ENCODE measurements at places on chromosomes 11 and 22.

DNA sequence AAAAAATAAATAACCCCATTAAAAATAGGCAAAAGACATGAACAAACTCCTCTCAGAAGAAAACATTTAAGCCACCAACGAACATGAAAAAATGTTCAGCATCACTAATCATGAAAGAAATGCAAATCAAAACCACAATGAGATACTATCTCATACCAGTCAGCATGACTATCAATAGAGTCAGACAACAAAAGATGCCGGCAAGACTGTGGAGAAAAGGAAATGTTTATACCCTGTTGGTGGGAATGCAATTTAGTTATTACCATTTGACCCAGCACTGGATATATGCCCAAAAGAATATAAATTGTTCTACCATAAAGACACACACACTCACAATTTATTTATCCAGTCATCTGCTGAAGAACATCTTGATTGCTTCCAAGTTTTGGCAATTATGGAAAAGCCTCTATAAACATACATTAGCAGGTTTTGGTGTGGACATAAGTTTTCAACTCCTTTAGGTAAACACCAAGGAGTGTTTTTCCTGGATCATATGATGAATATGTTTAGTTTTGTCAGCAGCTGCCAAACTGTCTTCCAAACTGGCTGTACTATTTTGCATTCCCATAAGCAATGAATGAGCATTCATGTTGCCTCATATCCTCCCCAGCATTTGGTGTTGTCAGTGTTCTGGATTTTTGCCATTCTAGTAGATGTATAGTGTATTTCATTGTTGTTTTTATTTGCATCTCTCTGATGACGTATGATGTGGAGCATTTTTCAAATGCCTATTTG, 28.0 kb downstream of the OR8D1 start:
- no peak for DNase-seq

DNA sequence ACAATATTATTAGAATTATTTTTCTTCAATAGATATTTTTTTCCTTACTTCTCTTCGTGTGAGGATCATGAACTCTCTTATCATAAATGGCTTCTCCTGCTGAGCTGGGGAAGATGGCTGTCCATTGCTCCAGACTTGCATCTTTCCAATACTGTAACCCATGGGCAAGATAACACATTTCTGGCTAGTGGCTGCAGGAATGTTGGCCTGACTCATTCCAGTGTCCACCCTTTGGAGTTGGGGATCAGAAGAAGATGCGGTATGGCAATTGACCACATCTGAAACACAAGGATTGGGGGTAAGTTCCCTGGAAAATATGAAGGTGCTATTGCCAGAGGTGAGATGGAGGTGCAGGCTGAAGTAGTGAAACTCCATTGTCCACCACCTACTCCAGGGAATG, 92.8 kb downstream of the FAR1 start:
- no peak for DNase-seq

- DNase-seq = no peak
Measured at GRCh38 chr11:67099831-67100324, 19.2 kb upstream of the KDM2A start.

DNA sequence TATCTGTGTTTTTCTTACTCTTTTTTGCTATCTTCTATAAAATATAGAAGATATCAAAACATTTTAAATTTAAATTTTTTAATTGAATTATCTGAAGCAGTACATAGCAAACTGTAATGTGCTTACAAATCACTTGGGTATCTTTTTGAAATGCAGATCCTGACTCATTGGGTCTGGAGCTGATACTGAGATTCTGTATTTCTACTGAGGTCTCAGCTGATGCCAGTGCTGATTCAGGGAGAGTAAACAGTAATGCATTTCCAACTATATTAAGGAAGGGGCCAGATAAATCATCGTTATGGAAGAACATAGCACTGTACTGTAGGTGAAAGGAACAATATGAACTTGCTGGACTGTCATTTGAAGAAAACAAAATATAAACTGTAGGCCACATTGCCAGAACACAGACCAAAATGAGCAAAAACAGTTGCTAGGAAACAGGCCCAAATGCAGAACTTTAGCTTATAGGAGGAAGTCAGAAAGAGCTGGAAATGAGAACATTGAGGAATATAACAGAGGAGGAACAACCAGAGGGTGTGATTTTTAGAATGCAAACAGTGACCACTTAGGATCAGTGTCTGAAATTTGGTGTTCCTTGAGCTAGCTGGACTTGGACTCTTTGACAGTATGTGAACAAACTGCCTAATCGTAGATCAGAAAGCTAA, 3.3 kb downstream of the ARL14EP start:
- no peak for DNase-seq

DNA sequence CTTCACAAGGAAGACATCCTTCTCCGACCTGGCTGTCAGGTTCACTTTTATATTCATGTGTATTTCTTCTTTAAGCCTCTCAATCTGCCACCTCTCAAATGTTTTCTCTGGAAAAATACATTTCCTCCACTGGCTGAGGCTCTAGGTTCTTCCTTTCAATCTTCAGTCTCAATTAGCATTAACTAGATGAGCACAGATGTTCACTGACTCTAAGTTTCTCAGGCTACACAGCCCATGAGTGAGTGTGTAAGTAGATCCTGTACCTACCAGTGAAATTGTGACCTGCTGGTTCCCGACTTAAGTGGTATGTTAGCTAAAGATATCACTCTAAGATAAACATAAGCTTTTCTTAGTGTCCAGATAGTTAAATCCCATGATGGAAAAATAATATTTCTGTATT, 206.9 kb downstream of the ADAMTS15 start:
- no peak for DNase-seq

GRCh38 chr22:50307890-50308596, 597 bp upstream of the PLXNB2 start:
- DNase-seq = no peak

DNA sequence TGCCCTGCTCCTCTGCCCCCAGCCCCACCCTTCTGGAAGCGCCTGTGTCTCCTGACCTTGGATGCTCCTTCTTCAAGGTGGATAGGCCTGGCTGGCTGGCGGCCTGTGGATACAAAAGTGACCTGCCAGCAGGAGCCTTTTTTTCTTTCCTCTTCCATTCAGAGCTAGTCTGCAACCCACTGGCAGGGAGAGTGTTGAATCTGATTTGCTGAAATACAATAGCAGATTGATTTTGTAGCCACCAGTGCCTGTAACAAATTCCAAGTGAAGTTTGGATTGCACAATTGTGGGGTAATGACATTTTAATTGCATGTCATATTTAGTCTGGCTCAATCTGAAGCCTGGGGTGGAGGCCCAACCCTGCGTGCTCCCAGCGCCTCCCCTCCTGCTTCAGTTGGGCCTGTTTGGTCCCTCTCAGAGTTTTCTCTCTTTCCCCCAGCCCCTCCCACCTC, 97.2 kb downstream of the GRIK4 start:
- no peak for DNase-seq

DNA sequence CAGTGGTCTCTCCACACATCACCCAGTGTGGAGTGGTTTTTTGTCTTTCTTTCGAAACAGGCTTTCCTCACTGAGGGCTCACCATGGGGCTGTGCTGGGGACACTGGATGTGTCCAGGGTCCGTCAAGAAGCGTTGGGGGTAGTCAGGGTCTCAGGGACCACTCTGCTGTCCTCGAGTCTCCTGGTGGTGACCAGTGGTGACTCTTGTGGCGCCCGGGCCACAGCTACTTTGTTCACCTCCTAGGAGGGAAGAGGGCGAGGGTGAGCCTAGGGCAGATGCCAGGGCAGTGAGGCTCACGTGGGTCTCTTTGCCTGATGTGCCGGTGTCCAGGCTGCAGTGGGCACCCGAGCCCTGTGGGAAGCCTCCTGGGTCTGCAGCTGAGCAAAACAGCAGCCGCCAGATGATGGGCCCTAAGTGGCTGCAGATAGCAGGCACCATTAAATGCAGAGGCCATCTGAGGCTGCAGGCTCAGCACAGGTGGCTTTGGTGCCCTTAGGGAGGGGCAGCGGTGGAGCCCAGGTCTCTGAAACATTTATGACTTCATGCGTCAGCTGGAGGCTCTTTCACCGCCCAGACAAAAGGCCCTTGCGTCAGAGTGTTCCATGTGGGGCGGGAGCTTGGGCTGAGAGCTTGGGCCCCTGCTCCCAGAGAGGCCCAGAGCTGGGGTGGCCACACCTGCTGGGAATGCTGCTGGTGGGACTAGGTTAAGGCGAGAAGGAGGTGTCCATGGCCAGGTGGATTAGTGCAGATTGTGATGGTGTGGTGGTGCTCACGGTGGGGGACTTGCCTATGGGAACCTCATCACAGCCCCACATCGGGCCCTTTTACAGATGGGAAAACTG, 29.5 kb downstream of the KCNQ1 start:
- no peak for DNase-seq

DNA sequence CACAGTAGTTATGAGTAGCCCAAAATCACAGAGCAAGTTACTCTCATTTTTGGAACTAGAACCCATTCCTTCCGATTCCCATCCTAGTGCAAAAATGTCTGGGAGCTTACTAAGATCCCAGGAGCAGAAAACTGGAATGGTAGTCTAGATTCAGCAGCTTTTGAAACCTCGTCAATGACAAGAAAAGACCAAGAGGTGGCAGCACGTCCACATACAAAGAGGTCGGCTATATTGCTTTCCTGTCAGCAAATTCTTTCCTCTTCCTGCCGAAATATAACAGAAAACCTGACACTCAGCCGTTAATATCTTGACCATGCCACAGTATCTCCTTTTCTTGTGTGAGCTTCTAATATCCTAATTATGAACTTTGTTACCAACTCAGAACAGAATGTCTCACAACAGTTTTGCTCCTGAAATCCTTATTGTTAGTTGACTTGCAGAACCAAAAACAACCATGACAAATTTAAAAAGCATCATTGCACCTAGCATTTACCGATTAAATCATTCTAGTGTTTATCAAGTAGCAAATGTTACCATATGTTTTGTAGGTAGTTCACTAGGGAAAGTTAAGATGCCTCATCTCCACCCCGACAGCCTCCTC, 92.8 kb upstream of the OR9G4 start:
- peak; percentile 64 for DNase-seq

DNA sequence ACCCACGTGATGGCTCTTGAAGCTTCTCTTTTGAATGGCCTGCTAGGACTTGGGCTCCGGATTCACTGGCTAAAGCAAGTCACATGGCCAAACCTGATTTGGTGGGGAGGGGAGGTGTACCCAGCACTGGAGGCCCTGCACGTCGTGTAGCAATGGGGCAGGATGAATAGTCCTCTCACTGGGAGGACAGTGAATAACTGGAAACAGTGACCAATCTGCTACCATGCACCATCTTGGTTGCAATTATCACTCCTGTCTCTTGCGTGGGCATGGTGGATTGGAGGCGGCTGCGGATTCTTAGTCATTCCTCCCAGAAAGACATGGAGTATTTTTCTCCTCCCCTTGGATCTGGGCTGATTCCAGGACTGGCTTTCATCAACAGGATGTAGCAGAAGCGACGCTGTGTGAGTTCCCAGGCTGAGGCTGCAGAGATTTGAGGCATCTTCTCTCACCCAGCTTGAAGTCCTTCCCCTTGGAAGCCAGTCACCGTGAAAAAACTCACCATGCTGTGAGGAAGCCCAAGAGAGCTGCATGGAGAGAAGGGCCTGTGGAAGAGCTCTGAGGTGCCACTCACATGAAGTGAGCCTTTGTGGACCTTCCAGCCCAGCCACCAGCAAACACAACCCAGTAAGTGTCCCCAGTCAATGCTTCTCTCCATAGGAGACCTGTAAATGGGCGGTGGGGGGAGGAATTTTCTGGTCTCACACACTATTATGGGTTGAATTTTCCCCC, 70.4 kb downstream of the IGLL1 start:
- no peak for DNase-seq

DNA sequence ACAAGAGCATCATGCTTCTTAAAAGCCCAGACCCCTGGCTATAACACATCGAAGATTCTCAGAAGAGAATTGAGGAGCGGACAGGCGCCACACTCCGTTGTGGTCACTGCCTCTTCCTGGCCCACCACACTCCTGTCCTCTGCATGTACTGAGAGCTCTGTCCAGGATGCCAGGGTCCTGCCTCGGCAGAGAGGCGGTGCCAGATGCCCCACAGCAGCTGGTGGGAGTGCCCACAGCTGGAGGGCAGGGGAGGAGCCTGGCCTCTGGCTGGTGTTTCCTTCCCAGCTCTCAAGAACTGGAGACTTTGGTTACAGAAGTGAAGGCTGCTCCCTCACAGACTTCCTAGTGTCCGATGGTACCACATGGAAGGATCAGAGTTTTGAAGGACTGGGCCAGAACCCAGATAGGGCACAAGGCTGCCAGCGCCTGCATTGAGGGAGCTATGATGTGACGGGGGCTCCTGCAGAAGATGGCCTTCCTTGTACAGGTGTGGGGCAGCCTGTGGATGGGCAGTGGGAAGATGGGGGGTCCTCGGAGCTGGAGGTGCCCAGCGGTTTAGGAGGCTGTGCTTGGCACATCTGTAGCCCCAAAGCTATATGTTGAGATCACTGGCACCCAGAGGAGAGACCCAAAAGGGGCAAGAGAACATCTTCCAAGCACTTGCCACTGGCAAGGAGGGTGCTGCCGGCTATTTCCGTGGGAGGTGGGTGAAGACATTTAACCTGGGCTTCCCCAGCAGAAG, 19.4 kb downstream of the RSPH14 start:
- DNase-seq = no peak

DNA sequence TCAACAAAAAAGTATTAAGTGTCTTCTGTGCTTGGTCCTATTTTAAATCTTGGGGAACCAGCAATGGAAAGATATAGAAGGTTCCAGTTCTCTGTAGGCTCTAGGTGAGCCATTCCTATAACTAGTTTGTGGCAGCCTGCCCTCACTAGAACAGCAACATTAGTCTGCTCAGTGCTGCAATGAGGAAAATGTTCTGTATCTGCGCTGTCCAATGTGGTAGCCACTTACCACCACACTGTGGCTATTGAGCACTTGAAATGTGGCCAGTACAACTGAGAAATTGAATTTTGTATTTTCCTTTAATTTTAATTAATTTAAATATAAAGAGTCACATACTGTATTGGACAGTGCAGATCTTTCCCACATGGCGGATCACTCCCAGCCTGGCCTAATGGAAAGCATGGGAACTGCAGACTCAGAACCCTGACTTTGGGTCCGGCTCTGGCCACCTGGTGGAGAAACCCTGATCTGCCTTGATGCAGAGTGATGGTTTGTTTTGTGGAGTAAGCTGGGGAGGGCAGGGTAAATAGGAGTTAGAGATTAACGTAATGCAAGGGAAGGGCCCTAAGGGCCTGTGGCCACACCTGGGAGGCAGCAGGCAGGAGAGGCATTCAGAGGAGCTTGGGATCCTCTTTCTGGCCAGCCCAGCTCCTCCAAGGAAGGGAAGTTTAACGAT, 101.0 kb downstream of the ME3 start:
- DNase-seq = peak; percentile 66

DNA sequence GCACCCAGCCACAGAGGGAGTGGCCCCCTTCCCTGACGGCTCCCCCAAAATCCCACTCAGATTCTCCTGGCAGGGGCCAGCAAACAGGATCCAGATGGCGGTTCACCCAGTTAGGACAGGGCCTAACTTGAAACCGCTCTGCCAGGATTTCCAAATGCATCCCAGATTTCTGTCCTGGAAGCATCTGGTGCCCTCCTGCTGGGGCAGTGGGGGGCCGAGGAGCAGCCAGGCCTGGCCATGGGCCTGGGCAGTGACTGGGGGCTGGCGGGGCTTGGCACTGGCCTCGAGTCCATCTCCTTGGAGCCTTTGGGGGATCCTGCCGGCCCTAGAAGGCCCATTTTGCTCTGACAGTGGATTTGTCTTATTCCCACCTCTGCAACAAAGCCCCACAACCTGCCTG, 17.9 kb upstream of the EMID1 start:
- DNase-seq = no peak
